ENCODE measurements at places on chromosomes 2 and 18.

GRCh38 chr2:234447963-234448362, 48.9 kb downstream of the ARL4C start:
- H3K4me1 ChIP-seq, result peaks cover 19% of the 10 kb centered on the region
- DNase-seq, result no peak
- H3K27ac ChIP-seq, result no peak overlapping the region

GRCh38 chr2:99187011-99187410, 6.0 kb downstream of the MRPL30 start:
- peaks cover 25% of the 10 kb centered on the region for H3K4me1 ChIP-seq
- H3K27ac ChIP-seq, result no peak overlapping the region
- peaks cover 33% of the 10 kb centered on the region for H3K36me3 ChIP-seq
- DNase-seq, result no peak

DNA sequence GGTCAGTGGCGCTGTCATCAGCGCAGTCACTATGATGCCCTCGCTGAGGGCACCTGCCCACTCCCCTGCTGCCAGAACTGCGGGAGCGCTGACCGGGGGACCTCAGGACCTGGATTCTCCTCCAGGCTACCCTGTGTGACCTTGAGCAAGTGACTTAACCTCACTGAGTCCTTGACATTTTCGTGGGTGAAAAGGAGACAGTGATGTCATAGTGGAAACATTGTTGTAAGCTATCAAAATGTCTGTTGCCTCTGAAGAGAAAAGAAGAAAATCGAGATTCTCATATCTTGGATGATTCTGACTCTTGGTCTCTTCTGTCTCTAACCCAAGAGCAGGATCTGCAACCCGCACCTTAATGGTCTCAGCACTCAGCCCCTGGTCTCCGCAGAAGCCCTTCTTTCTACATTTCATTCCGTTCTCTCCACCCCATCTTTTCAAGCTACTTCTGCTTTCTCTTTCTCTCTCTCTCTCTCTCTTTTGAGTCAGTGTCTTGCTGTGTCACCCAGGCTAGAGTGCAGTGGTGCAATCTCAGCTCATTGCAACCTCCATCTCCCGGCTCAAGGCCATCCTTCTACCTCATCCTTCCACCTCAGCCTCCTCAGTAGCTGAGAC, 978 bp upstream of the TUBA4A start:
- peaks cover 35% of the 10 kb centered on the region for H3K27me3 ChIP-seq
- no peak for DNase-seq
- peak overlapping the region; percentile 85 for H3K4me3 ChIP-seq
- H3K36me3 ChIP-seq, result peaks cover 19% of the 10 kb centered on the region
- H3K27ac ChIP-seq, result peak overlapping the region; percentile 87

- DNase-seq, result no peak
- no peaks in the 10 kb centered on the region for H3K27me3 ChIP-seq
- no peak overlapping the region for H3K27ac ChIP-seq
- H3K4me1 ChIP-seq, result no peaks in the 10 kb centered on the region
- peaks cover 14% of the 10 kb centered on the region for H3K36me3 ChIP-seq
These were observed 61.2 kb downstream of the FAM171B start for GRCh38 chr2:186755066-186755465.

- H3K27me3 ChIP-seq, result no peaks in the 10 kb centered on the region
- no peak overlapping the region for H3K4me3 ChIP-seq
- DNase-seq, result no peak
- H3K36me3 ChIP-seq, result peaks cover 13% of the 10 kb centered on the region
These were observed 2.2 kb downstream of the MPP4 start for GRCh38 chr2:201696151-201696659.

- no peaks in the 10 kb centered on the region for H3K27me3 ChIP-seq
- H3K27ac ChIP-seq, result no peak overlapping the region
- H3K4me1 ChIP-seq, result peaks cover 6% of the 10 kb centered on the region
- no peak overlapping the region for H3K4me3 ChIP-seq
- H3K36me3 ChIP-seq, result no peaks in the 10 kb centered on the region
These were observed 109.7 kb downstream of the MBD5 start for GRCh38 chr2:148130581-148130980.

- peaks cover 30% of the 10 kb centered on the region for H3K36me3 ChIP-seq
- DNase-seq, result no peak
- H3K27me3 ChIP-seq, result no peaks in the 10 kb centered on the region
- no peak overlapping the region for H3K27ac ChIP-seq
- H3K4me3 ChIP-seq, result no peak overlapping the region
These were observed 42.4 kb downstream of the MBD2 start for GRCh38 chr18:54181856-54182602.

- H3K36me3 ChIP-seq, result peaks cover 7% of the 10 kb centered on the region
- H3K4me1 ChIP-seq, result peaks cover 14% of the 10 kb centered on the region
- H3K27me3 ChIP-seq, result no peaks in the 10 kb centered on the region
- H3K4me3 ChIP-seq, result no peak overlapping the region
- no peak for DNase-seq
These were observed 15.5 kb downstream of the GEMIN6 start for GRCh38 chr2:38793511-38793910.

DNA sequence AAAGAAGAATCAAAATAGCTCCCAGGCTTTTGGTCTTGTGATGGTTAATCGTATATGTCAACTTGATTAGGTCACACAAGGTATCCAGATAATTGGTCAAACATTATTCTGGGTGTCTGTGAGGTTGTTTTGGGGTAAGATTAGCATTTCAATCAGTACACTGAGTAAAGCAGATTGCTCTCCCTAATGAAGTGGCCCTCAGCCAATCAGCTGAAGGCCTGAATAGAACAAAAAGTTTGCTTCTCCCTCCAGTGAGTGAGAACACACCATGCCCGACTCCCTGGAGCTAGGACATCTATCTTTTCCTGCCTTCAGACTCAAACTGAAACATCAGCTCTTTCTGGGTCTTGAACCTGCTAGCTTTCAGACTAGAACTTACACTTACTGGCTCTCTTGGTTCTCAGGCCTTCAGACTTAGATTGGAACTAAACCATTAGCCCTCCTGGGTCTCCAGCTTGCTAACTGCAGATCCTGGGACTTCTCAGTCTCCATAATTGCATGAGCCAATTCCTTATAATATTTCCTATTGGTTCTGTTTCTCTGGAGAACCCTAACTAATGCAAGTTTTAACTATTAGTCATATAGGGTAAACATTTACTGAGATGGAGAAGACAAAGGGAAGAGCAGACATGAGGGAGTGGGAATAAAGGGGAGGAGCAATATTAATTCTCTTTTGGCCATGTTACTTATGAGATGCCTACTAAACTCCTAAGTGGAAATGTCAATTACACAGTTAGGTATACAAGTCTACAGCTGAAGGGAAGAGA, 25.5 kb downstream of the LNPK start:
- peaks cover 55% of the 10 kb centered on the region for H3K36me3 ChIP-seq
- no peak for DNase-seq
- H3K27ac ChIP-seq, result no peak overlapping the region
- no peak overlapping the region for H3K4me3 ChIP-seq
- peaks cover 9% of the 10 kb centered on the region for H3K4me1 ChIP-seq
- no peaks in the 10 kb centered on the region for H3K27me3 ChIP-seq

DNA sequence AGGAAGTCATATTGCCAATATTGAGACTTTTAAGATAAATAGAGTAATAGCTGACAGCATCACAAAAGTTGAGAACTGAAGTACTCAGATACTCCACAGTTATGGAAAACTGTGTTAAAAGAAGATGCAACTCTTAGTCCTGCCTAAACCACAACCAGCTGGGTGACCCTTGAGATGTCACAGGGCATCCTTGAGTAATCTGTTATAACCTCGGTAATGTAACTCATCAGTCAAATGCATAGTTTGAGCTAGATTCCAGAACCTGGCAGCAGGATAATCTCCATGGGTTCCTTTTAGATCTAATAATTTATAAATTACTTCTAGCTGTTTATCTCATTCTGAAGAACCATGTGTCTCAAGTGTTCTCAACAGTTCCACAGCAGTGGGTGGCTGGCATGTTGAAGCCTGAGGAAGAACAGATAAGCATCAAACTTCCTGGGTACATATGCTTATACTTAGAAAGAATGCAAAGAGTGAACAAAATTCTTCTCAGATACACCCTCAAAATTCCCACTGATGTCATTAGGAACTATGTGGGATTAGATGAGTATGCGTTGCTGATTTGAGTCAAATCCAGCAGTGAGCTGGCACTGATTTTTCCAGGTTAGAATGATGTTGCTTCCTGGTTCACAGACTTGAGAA, 304.1 kb upstream of the ERBB4 start:
- H3K27me3 ChIP-seq, result no peaks in the 10 kb centered on the region
- no peak overlapping the region for H3K4me3 ChIP-seq
- H3K36me3 ChIP-seq, result no peaks in the 10 kb centered on the region
- no peak for DNase-seq

DNA sequence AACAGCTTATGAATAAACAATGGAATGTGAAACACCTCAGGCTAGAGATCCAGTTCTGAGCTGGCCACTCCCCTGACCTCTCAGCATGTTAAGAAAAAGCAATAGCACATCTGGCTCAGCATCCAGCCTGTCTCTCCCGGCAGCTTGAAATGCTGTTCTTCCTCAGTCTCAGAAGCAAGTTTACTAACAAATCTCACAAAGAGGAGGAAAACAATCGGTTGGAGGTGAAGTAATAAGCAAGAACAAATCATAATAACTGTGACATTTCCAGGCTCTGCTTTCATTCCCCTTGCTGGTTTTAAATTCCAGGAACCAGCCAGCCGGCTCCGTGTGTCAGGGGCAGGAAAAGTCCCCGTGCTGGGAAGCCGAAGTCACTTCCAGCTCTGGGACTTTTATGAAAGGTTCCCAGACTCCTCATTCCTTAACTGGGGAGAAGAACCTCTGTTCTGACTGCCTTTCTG, 133.9 kb upstream of the ARL4C start:
- no peaks in the 10 kb centered on the region for H3K4me1 ChIP-seq
- no peaks in the 10 kb centered on the region for H3K36me3 ChIP-seq
- peaks cover 60% of the 10 kb centered on the region for H3K27me3 ChIP-seq
- H3K27ac ChIP-seq, result no peak overlapping the region

- no peaks in the 10 kb centered on the region for H3K4me1 ChIP-seq
- DNase-seq, result no peak
- H3K27ac ChIP-seq, result no peak overlapping the region
- H3K36me3 ChIP-seq, result no peaks in the 10 kb centered on the region
- H3K27me3 ChIP-seq, result no peaks in the 10 kb centered on the region
- H3K4me3 ChIP-seq, result no peak overlapping the region
These were observed 170.5 kb downstream of the FTCDNL1 start for GRCh38 chr2:199680482-199680881.

DNA sequence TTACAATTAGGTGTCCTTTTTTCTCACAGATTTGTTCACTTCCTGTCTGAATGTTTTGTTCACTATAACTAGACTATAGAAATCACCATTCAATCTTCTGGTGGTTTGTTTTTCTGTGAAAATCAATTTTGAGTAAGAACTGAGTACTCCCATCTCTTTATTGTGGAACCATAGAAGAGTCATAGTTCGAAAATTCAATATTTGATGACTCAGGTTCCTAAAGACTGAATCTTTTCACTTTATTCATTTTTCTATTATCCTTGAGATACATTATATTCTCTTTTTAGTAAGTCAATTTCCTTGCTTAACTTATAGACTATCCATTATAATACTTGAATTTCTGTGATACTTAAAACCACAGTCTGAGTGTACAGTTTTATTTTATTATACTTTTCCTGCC, 49.3 kb upstream of the KCNH7 start:
- DNase-seq, result no peak
- H3K4me3 ChIP-seq, result no peak overlapping the region
- H3K27me3 ChIP-seq, result no peaks in the 10 kb centered on the region
- H3K27ac ChIP-seq, result no peak overlapping the region

DNA sequence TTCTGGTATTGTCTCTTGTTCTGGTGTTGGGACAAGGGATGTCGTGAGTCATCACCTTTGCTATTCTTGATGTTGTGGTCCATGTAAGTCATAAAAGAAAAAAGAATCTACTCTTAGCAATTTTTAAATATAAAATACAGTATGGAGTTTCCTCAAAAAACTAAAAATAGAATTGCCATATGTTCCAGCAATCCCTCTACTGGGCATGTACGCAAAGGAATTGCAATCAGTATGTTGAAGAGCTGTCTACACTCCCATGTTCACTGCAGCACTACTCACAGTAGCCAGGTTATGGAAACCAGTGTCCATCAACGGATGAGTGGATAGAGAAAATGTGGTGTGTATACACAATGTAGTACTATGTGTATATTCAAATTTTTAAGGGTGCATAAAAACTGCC, 10.9 kb upstream of the GNAL start:
- no peaks in the 10 kb centered on the region for H3K4me1 ChIP-seq
- no peaks in the 10 kb centered on the region for H3K36me3 ChIP-seq
- peaks cover 91% of the 10 kb centered on the region for H3K27me3 ChIP-seq
- no peak for DNase-seq
- no peak overlapping the region for H3K4me3 ChIP-seq
- no peak overlapping the region for H3K27ac ChIP-seq

- H3K27ac ChIP-seq, result no peak overlapping the region
- no peaks in the 10 kb centered on the region for H3K36me3 ChIP-seq
- H3K27me3 ChIP-seq, result no peaks in the 10 kb centered on the region
- H3K4me3 ChIP-seq, result no peak overlapping the region
These were observed 80.5 kb upstream of the AFF3 start for GRCh38 chr2:100222844-100223243.

DNA sequence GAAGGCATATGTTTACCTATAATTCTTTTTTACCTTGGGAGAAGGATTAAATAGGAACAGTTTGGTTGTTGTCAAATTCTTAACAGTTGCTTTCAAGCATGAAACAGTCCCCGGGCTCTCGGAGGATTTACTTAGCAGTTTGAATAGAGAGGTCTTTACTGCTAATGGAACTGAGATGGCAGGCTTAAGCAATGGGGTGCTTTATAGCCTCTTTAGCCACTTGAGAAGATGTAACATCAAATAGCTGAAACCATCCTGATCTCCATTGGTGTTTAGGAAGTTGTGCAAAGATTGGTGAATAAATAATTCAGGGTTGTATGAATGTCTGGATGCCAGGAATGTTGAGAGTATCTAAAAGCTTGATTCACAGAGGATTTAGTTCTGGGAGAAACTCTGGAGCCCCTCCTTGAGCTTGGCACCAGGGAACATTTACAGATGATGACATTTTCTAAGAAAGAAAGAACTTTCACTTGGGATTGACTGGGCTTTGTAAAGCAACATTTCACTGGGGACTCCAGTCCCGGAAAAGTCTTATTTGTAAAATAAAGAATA, 51.9 kb downstream of the PTPRM start:
- H3K27ac ChIP-seq, result peak overlapping the region; percentile 69
- peaks cover 98% of the 10 kb centered on the region for H3K4me1 ChIP-seq

- peaks cover 15% of the 10 kb centered on the region for H3K27me3 ChIP-seq
- no peak overlapping the region for H3K4me3 ChIP-seq
- DNase-seq, result no peak
- no peaks in the 10 kb centered on the region for H3K4me1 ChIP-seq
- H3K36me3 ChIP-seq, result no peaks in the 10 kb centered on the region
- H3K27ac ChIP-seq, result no peak overlapping the region
These were observed 94.9 kb upstream of the RBBP8 start for GRCh38 chr18:22838221-22838620.

- H3K27ac ChIP-seq, result peak overlapping the region; percentile 64
- no peak for DNase-seq
- H3K4me1 ChIP-seq, result peaks cover 10% of the 10 kb centered on the region
These were observed 94.4 kb downstream of the EIPR1 start for GRCh38 chr2:3283206-3283605.

- no peaks in the 10 kb centered on the region for H3K27me3 ChIP-seq
- H3K36me3 ChIP-seq, result no peaks in the 10 kb centered on the region
- H3K4me1 ChIP-seq, result peaks cover 11% of the 10 kb centered on the region
- H3K27ac ChIP-seq, result no peak overlapping the region
These were observed 767.4 kb downstream of the TDRD15 start for GRCh38 chr2:21891191-21891590.

Measured in left ventricle myocardium inferior (tissue), 1 donor.